Activated CD4-positive, CD25-positive, alpha-beta regulatory T cell (primary cell): ENCODE measurements at places on chromosomes 2 and 18.

- DNase-seq, result no peak
Observed at GRCh38 chr2:45896311-45896710, 244.8 kb downstream of the PRKCE start.

- no peak for DNase-seq
Observed at GRCh38 chr2:75053484-75054112, 95.2 kb downstream of the POLE4 start.

- DNase-seq, result no peak
Observed at GRCh38 chr2:218032336-218033171, 29.8 kb upstream of the TNS1 start.

DNA sequence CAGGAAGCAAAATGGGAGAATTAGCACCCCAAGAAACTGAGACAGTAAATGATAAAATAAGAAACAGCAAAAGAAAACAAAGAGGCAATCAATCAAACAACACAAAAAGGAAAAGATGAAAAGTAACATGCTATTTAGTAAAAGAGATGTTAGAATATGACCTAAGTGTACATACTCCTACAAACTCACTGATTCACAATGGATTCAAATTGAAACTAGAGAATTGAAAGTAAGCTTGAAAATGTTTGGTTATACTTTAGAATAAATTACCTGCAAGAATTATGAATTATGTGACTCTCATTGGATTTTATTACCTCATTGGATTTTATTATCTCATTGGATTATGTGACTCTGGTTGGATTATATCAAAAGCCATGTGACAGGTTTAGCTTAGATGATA lies 22.8 kb upstream of the CCNYL1 start:
- DNase-seq, result no peak

DNA sequence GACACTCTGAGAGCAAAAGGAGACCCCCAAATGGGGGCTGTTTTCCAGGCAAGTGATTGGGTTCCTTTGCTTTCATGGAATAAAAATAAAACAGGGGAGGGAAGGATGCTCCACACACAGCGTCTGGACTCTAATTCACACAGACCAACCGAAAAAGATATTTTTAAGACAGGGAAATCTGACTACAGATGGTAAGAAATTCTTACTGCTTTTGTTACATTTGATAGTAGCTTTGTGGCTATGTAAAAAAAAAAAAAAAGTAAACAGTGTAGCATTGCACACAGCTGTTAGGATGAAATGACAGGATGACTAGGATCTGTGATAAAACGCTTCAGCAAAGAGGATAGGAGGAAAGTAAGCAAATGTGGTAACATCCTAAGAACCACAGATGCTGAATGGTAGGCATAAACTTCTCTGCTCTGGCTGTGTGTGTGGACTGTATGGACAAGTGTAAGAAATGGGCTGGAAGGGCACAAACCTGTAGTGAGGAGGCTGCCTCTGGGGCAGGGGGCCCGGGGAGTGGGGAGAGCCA lies 207.6 kb downstream of the ANAPC1 start:
- DNase-seq, result no peak

- DNase-seq, result no peak
Observed at GRCh38 chr2:186546846-186547245, 43.0 kb upstream of the ITGAV start.

GRCh38 chr2:82411071-82411470 lies 2048.0 kb downstream of the SUCLG1 start:
- DNase-seq, result no peak

DNA sequence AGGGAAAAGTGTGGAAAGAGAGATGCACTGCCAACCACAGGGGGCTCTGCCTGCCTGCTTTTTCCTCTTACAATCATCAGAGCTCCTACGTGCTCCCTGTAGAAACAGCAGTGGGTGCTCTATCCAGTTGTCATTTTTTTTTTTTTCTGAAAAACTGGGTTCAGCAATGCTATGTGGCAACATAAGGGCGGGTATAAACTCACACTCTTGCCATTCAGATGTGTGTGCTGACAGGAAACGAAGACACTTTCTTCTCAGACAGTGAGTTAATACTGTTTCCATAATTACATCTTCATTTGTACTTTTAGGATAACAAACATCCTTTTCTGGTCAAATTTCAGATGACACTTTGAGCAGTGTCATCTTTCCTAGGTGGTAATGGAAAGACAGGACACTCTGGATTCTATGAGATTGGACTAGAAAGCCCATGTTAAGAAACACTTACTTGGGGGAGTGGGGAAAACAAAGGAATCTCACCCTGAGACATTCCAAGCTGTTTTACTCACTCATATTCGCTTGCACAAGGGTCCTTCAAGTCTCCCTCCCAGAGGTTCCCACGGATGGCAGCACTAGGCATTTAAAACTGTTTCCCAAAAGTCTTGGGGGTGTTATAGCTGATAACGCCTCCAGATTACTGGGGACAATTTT lies 41.3 kb downstream of the CCDC93 start:
- DNase-seq, result no peak

- DNase-seq, result no peak
Observed at GRCh38 chr2:125886153-125886552, 769.8 kb upstream of the GYPC start.

DNA sequence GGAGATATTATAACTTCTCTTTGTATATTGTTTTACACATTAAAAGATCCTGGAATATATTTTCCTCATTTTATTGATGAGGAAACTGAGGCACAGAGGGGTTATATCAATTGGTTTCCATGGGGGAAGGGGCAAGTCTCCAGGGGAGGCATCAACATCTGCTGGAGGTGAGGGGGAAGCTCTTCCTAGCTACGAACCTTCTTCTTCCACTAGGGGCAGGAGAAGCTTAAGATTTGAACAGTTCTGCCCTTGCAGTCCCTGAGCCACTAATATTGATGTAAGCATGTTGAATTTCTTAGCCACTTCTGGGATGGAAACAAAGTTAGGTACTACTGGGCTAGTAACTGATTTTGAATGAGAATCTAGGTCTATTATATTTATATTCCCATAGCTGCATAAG lies 140.1 kb upstream of the AQP4 start:
- DNase-seq, result no peak

- no peak for DNase-seq
Observed at GRCh38 chr2:27407798-27408491, 1.4 kb downstream of the PPM1G start.

DNA sequence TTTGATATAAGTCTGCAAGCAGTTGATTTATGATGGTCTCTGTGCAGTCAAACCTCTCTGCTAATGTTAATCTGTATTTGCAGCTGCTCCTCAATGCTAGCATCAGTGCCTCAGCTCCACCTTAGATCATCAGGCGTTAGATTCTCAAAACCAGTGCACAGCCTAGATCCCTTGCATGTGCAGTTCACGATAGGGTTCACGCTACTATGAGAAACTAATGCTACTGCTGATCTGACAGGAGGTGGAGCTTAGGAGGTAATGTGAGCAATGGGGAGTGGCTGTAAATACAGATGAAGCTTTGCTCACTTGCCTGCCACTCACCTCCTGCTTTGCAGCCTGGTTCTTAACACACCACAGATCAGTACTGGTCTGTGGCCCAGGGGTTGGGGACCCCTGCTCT lies 18.4 kb downstream of the RBKS start:
- DNase-seq, result no peak

DNA sequence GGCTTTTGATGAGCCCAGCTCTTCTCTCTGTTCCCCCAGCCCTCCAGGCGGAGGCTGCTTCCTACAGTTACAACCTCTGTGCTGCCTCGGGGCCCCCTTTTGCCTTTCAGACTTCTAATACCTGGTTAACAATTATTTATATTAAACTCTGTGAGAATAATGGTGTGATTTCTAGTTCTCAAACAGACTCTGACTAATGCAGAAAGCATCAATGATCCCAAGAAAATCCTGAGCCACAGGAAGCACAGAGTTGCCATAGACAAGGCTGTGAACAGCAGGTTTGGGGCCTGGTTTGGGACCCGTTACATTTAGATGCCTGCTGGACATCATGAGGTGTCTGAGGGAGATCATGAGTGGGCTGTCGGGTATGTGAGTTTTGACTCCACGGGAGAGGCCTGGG lies 37.4 kb upstream of the MYO3B start:
- DNase-seq, result no peak

- DNase-seq, result no peak
Observed at GRCh38 chr2:140882671-140883620, 1247.9 kb downstream of the LRP1B start.

DNA sequence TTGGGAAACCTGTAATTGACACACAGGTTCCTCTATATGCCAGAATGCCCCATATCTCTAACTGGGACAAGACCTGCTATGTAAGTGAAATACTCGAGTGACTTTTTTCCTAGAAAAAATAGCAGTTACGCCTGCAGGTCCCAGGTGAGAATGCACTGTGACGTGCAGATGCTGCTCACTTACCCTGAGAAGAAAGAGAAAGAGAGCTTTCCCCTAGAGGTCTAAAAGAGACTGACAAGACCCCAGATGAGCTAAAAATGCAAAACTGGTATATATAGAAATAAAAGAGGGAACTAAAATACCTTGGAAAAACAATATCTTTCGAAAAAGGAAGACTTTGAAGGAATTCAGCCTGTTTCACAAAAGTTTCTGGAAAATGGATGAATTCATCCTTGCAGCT lies 383.0 kb upstream of the DCC start:
- no peak for DNase-seq

- no peak for DNase-seq
Observed at GRCh38 chr2:177165721-177166711, 46.6 kb upstream of the HNRNPA3 start.

GRCh38 chr2:127634066-127634617 lies 11.8 kb upstream of the GPR17 start:
- no peak for DNase-seq

GRCh38 chr2:58616961-58617360 lies 375.8 kb upstream of the FANCL start:
- no peak for DNase-seq

GRCh38 chr18:12929477-12930083 lies 18.2 kb upstream of the SEH1L start:
- no peak for DNase-seq

- no peak for DNase-seq
Observed at GRCh38 chr2:176395273-176395854, 126.1 kb downstream of the MTX2 start.

DNA sequence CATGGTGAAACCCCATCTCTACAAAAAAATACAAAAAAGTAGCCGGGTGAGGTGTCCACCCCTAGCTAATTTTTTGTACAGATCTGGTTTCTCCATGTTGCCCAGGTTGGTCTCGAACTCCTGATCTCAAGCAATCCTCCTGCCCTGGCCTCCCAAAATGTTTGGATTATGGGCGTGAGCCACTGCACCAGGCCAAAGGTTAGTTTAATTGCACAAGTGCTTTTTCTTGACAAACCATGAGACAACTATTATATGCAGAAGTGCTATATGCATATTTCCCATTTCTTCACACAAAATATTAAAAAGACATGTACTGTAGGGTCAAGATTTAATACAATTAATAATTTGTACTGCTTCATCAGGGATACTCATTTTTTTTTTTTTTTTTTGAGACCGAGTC lies 5.0 kb upstream of the GGCX start:
- no peak for DNase-seq

- no peak for DNase-seq
Observed at GRCh38 chr2:157840568-157841156, 35.5 kb downstream of the ACVR1 start.

DNA sequence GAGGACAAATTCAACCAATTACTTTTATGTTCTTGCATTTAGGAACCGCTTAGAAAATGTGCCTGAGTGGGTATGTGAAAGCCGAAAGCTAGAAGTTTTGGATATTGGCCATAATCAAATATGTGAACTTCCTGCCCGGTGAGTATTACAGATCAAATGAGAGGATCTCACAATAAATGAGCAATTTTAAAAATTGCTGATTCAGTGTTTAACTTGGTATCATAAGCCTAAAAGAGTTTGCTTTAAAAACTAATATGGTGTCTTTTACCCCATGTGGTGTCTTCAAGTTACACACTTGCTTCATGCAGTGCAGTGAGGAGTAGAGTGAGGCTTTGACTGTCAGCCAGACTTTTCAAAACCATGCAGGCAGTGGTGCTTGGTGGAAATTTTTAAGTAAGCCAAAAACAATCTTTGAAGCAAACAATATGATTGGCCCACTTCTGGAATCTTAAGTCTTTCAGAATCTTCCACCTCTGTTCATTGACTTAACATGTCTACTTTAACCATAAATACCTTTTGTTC lies 199.6 kb downstream of the PHLPP1 start:
- no peak for DNase-seq
